ENCODE measurements at places on chromosomes 5 and 9.

DNA sequence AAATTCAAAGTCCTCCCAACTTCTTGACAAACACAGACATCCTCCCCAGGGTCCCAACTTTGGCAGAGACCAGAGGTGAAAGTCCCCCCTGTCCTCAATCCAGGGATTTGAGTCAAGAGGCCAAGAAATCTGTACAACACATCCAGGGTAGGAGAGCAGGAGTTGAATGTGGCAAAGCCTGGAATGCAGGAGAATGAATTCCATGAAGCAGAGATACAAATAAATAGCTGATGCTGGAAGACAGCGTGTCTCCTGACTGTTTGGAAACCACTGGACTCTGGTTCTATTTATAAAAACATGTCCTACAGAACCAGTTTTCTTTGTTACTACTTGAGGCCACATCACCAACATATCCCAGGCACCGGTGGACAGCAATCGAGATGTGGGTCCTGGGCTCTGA lies 43.7 kb upstream of the SLIT3 start:
- DNase-seq, result no peak

GRCh38 chr5:141812512-141812911 lies 65.7 kb downstream of the PCDH1 start:
- DNase-seq, result no peak

- DNase-seq, result no peak
These were observed 19.1 kb upstream of the SLC31A2 start for GRCh38 chr9:113131689-113132151.

DNA sequence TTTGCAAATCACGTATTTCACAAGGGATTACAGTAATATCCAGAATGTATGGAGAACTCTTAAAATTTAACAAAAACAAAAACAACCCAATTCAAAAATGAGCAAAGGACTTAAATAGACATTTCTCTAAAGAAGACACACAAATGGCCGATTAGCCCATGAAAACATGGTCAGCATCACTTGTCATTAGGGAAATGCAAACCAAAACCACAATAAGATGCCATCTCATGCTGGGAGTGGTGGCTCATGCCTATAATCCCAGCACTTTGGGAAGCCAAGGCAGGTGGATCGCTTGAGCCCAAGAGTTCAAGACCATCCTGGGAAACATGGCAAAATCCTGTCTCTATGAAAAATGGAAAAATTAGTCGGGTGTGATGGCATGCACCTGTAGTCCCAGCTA lies 120.2 kb downstream of the SUSD1 start:
- no peak for DNase-seq

GRCh38 chr9:131864531-131864930 lies 124.7 kb upstream of the RAPGEF1 start:
- DNase-seq, result no peak

DNA sequence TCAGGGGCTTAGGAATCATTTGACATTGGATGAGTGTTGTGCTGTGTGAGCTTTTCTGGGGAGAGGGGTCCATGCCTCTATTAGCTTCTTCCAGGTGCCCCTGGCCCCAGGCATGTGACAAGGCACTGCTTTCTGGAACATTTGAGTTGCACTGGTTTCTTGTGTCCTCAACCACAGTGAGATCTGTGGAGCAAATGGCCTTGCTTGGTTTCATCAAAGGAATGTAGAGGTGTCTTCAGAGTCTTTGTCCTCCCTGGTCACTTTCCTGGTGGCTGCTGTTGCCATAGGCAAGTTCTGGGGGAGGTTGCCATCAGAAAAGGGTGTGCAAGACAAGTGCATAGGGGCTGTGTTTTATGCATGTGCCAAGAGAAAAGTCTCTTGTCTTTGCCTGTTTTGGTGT lies 157.5 kb downstream of the MACROH2A1 start:
- no peak for DNase-seq

GRCh38 chr9:10512144-10512543 lies 100.7 kb downstream of the PTPRD start:
- no peak for DNase-seq

Measured in large intestine (tissue), 12 donors.